ENCODE measurements at places on chromosomes 13 and 19.

DNA sequence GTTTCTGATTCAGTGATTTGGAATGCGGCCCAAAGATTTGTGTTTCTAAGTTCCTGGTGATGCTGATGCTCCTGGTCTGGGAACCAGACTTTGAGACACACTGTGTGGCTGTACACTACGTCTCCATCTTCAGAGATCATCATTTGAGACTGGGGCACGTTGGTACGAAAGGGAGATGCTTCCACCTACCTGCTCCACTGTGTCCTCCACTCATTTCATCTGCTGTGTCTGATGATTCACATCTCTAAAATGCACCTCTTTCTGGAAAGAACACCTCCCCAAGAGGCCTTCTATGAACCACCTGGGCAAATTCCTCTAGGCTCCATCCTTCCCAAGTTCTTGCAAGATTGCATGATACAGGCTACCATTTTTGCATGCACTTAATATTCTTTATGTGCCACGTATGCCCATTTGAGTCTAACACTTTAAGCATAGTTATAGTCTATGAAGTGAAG, 58.6 kb downstream of the ERCC5 start:
- DNase-seq = no peak

- DNase-seq = peak; percentile 98
Observed at GRCh38 chr19:49453013-49453756, at the start of gene ALDH16A1. Gene ALDH16A1, plus strand, starts transcription at chr19:49453225. Its CDS starts 107 bp downstream, at chr19:49453332.

- DNase-seq = peak; percentile 4
Observed at GRCh38 chr19:50330365-50331078, 1.3 kb upstream of the KCNC3 start.

DNA sequence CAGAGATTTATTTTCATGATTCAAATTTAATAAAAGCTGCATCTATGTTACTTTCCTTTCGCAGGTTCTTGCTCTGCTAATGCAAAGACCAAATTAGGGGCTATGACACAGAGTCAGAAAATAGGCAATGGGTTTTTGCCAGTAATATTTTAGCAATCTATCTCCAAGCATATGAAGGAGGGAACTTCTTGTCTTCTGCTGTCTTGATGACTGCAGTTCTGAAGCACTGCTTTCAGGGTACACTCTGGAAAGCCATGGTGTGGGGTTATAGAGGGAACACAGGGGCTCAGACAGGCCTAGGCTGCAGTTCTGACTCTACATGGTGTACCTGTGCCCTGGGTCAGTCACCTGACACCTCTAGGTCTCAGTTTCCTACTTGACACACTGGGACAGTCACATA, 263.4 kb downstream of the DNAJC15 start:
- no peak for DNase-seq

GRCh38 chr13:47415048-47415447, 518.2 kb upstream of the HTR2A start:
- DNase-seq = peak; percentile 30

GRCh38 chr19:48633148-48634035, 3.8 kb downstream of the DBP start:
- no peak for DNase-seq

GRCh38 chr13:75432811-75433244, 49.1 kb downstream of the TBC1D4 start:
- DNase-seq = no peak

GRCh38 chr13:93338906-93339305, 112.3 kb downstream of the GPC6 start:
- DNase-seq = no peak

- DNase-seq = no peak
Observed at GRCh38 chr13:75724752-75725517, 88.8 kb downstream of the LMO7 start.

DNA sequence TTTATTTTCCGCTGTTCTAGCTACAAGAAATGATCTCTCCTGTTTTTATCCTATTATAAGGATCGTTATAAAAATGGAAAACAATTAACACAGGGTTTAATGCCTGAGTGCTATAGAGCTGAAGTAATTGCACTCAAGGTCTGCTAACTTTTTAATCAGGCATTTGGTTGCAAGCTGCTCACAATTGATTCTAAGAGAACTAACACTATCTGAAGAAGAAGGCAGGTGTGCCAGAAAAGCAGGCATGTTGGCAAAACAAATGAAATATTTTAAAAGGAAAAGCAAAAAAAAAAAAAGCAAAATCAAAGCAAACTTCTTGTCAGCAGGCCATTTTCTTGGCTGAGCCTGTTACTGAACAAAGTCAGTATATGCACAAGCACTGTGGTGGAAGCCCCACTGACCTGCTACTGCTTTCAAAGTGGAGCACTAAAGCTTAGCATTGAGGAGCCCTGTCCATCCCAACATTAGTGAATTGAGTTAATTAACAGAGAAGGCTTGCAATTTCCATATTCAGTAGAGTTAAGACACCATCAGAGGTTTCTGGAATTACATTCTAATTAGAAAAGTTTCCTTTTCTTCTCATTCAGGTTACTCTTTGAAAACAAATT, 574.2 kb downstream of the PCDH9 start:
- DNase-seq = no peak

GRCh38 chr19:49971991-49972411, 11.0 kb upstream of the SIGLEC11 start:
- DNase-seq = no peak

DNA sequence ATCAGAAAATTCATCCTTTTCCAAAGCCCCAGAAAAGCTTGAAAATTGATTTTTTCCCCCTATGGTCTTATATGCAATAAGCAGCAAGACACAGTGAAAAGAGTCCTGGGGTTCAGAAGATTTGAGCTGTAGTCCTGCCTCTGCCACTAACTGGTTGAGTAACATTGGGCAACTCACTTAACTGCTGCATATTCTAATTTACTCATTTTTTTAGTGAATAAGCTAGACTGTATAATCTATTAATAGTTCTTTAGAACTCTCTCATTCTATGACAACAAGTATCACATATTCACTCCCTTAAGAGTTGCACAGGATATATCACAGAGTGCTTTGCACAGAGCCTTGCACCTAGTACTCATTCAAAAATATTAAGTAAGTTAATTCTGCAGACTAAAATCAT, 110.8 kb downstream of the STOML3 start:
- no peak for DNase-seq
